ENCODE measurements at places on chromosomes 16 and 17. TPM values are rescaled to one million over a fixed set of nuclear protein-coding genes. Genes with fewer than 3 reads are reported as not detected.

DNA sequence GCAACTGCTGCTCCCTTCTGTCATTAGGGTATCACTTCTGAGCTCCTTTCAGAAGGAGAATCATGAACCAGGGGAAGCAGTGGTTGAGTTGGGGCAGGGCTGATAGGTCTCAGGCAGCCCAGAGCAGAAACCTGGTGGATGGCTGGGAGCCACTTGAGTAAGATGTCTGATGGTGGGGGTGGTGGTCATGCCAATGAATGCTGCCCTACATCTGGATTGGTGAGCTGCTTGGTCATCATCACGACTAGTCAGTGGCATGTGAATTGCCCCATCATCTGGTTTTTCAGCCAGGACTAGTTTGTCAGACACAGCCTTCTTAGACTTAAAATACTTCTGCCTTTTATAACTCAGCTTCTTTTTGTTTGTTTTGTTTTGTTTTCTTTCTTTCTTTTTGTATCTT is 2.6 kb downstream of the GID4 start:
- no peak for DNase-seq

DNA sequence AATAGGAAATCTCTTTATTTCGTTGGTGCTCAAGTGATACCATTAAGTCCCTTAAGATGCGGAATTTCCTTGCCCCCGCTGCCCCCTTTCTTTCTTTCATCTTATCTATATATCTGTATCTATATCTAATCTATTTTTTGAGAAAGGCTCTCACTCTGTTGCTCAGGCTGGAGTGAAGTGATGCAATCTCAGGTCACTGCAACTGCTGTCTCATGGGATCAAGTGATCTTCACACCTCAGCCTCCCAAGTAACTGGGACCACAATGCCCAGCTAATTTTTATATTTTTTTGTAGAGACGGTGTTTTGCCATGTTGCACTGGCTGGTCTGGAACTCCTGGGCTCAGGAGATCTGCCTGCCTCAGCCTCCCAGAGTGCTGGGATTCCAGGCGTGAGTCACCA is 693.5 kb downstream of the WWOX start:
- no peak for DNase-seq

The CCL17 gene
- not detected for total RNA-seq

The AIPL1 gene
- total RNA-seq, result not detected

GRCh38 chr16:14522671-14523070 is 107.4 kb downstream of the PARN start:
- no peak for DNase-seq

- DNase-seq, result no peak
Observed at GRCh38 chr16:59295474-59295873, 561.4 kb upstream of the GOT2 start.

GRCh38 chr16:49832177-49832576 is 23.7 kb downstream of the ZNF423 start:
- no peak for DNase-seq

GRCh38 chr16:75481475-75481874 is 13.8 kb downstream of the CHST6 start:
- peak; percentile 40 for DNase-seq

The COQ7 gene
- total RNA-seq, result 16.8 TPM

GRCh38 chr16:58906981-58907715 is 173.0 kb upstream of the GOT2 start:
- DNase-seq, result no peak

The CNGB1 gene
- total RNA-seq, result not detected

DNA sequence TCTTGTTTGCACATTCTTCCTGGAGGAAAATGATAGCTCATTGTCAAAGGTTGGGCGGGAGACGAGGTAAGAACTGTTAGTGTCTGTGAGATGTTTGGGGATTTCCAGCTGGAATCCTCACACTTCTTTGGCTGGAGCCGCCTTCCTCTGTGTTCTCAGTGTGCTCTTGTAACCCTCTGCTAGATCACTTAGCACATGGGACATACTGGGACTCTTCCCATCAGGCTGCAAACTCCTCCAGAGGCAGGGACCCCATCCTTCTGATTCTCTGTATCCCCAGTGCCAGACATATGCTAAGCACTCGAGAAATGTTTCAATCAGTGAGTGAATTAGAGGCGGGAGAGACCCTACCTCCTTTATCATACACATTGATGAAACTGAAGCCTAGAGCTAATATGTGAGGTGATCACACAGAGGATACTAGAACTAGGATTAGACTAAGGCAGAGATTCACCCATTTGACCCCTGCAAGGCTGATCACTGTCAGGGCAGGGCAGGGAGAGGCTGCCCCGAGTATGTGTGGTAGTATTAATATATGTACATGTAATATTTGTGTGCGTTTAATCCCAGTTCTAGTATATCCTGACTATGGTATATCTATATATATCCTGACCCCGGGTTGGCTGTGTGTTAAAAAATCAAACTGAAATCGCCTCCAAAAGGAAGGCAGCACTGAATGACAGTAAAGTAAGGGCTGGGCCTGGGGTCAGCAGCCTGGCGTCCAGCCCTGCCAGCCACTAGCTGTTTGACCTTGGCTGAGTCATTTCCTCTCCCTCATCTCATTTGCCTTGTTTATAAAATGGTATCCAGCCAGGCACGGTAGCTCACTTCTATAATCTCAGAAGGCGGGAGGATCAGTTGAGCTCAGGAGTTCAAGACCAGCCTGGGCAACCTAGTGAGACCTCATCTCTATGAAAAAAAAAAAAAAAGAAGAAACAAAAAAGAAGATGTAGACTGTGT is 75.5 kb upstream of the TBX2 start:
- DNase-seq, result peak; percentile 69

The ARL6IP1 gene
- total RNA-seq, result 310 TPM

DNA sequence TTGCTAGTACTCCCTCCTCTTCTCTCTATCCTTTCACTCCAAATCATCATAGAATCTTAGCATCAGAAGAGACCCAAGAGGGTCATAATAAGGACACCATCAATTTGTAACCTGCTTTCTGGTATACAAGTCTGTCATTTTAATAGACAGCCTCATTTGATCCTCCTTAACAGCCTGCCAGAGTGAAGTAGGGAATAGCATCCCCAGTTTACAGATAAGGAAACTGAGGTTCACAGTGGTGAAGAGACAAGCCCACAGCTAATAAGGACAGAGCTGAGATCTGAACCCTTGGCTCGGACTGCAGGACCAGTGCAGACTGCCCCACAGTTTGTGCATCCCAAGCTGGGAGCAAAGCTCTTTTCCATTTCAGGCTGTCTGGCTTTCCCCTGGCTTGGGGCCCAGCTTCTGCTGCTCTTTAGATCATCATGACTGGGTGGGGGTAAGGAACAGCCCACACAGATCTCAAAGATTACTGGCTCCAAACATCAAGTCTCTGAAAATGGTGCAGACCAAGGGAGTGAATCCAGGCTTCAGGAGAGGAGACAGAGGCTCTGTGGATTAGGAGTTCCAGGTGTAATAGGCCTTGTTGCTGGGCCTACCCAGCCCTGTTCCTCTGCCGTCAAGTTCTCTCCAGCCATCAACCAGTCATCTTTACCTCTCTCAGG is 10.3 kb upstream of the IGFBP4 start:
- no peak for DNase-seq

The TPPP3 gene
- total RNA-seq, result 34.6 TPM

The CCL4 gene
- not detected for total RNA-seq

DNA sequence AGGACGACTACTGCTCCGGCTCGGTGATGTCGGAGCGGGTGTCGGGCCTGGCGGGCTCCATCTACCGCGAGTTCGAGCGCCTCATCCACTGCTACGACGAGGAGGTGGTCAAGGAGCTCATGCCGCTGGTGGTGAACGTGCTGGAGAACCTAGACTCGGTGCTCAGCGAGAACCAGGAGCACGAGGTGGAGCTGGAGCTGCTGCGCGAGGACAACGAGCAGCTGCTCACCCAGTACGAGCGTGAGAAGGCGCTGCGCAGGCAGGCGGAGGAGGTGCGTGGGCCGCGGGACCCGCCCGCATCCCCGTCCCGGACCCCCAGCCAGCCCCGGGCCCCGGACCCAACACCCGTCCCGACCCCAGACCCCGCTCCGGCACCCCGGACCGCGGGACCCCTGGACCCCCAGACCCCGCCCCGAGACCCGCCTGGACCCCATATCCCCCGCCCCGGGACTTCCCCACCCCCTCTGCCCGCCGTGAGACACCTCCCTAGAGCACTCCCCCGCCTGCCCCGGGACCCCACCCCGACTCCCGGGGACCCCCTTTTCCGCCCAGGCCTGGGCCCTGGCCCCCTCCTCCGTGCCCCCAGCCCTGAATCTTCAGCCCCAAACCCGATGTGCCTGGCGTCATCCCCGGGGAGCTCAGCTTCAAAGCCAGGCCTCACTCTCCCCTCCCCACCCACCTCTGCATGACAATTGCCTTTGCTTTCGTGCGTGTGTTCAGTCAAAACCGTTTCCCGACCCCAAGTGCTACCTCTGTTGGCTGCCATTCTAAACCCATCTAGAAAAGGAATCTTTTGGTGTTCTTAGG is 594 bp downstream of the MAPK8IP3 start:
- DNase-seq, result peak; percentile 29

- peak; percentile 37 for DNase-seq
Observed at GRCh38 chr17:8300627-8301242, 5.5 kb upstream of the SLC25A35 start.

GRCh38 chr16:17106243-17106791 is 364.4 kb downstream of the XYLT1 start:
- DNase-seq, result no peak

- no peak for DNase-seq
Observed at GRCh38 chr16:17350207-17350606, 120.6 kb downstream of the XYLT1 start.

DNA sequence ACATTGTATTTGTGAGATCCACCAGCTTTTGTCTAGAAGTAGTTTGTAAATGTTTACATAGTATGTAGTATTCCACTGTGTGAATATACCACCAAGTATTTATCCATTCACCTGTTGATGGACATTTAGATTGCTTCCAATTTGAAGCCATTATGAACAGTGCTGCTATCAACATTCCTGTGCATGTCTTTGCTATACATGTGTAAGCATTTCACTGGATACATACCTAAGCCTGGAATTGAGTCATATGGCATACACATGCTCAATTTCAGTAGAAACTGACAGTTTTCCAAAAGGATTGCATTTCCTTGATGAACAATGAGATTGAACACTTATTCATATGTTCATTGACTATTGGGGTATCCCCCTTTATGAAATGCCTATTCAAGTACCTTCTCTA is 540.6 kb upstream of the SOX9 start:
- no peak for DNase-seq

DNA sequence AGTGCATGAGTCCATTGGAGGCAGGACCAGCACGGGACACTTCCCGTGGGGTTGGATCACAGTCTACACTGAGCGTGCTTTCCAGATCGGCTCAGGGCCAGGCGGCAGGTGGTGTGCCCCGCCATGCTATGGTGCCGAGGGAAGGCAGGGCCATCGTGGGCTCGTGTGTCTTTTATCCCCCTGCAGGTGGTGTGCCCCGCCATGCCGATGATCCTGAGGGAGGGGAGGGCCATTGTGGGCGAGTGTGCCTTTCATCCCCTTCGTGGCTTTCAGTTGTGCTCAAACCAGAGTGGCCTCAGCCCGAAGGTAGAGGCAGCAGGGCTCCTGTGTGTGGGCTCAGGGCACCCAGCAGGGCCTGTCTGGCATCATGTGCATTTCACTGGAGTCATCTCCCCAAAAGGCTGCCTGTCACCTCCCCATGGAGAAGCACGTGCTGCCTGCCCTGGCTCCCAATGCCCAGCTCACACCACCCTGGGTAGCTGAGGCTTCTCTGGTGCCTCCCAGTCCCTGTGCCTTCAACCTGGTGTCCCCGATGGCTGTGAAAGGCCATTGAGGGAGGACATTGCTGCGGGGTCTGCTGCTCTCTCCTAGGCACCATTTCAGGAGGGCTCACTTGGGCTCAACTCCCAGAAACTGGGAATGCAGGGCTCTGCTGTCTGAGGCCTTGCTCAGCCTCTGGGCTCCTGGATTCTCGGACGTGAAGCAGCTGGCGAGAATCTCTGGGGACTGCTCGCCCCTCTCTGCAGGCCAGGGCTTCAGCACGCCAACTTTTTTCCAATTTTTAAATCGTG is 207.6 kb downstream of the NPIPB11 start:
- no peak for DNase-seq

The CENPV gene
- total RNA-seq, result 51.5 TPM

GRCh38 chr17:57723427-57724025 is 21.6 kb downstream of the CCDC182 start:
- peak; percentile 40 for DNase-seq

GRCh38 chr17:67469208-67469980 is 92.3 kb downstream of the PITPNC1 start:
- peak; percentile 69 for DNase-seq

The SLC13A2 gene
- total RNA-seq, result not detected

- DNase-seq, result no peak
Observed at GRCh38 chr16:90002759-90003158, 16.5 kb downstream of the DBNDD1 start.

GRCh38 chr17:50371526-50371925 is 1.5 kb downstream of the MRPL27 start:
- DNase-seq, result no peak

DNA sequence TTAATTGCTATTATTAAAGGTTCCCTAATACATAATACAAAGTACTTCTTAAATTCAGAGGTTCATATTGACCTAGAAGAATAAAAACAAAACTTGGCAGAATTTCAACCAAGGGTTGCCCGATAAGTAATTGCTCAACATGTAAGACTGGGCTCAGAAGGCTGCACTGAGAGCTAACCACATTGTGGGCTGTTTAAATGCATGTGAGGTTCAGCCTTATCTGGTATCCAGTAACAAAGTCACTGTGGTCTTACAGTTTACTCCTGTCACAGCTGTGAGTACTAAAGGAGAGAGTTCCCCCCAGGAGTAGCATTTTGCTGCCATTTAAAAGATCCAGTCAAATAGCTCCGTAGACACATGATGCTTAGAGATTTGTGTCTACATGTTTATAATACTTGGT is 1.6 kb upstream of the DHRS11 start:
- DNase-seq, result no peak

GRCh38 chr17:3738562-3739295 is 15.0 kb downstream of the HASPIN start:
- no peak for DNase-seq

- no peak for DNase-seq
Observed at GRCh38 chr16:1688807-1689560, 10.9 kb downstream of the JPT2 start.

Data from SJCRH30 (cell line).